ENCODE measurements at places on chromosomes 13 and 19.

DNA sequence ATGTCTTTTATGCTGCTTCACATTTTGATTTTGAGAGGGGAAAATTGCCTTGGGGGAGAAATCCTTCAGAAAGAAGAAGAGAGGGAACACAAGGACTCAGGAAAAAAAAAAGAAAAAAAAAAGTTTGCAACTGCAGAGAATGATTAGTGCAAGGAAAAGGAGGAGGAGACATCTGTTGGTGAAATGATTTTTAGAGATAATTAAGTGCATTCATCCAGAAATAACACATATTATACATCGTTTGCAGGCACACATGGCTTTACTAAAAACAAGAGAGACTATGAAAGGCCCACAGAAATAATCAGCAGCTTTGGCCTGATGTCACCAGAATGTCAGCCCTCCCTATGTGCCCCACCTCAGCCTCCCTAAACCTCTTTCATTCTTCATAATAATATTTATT lies 1058.2 kb downstream of the PCDH9 start:
- no peak for DNase-seq

DNA sequence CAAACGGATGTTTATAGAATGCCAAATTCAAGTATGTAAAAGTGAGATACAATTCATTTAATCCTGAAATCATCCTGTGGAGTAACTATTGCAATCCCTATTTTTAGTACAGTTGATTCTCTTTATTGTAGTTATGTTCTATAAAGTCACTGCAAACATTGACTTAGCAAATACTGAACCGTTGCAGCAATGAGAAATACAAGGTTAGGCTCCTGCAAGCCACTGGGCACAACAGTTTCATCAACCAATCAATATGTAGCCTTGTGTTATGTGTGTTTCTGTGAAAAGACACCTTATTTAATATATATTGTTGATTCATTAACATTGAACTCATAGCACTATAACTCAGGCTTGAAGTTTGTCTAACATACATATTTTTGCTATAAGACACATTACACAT lies 174.4 kb downstream of the DCT start:
- no peak for DNase-seq

DNA sequence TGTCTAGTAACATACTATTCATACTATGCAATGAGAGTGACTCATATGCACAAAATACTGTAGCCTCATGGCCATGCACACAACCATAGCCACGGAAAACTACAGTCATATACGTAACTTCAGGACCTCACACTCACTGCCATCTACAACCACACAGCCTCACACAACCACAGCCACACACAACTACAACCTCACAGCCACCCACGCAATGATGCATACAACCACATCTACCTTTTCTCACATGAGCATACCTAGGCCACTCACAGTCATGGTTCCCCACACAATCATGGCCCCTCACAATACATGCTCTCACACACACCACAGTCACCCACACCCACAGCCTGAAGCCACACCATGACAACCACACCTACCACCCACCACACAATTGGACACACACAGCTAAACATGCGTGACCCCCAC lies 8.7 kb upstream of the TNFSF14 start:
- DNase-seq, result no peak

GRCh38 chr13:113584870-113585671 lies 518 bp downstream of the TFDP1 start:
- DNase-seq, result no peak

GRCh38 chr19:34364830-34365462 lies at the start of gene GPI:
Gene GPI (plus strand): TSS chr19:34365196. CDS start chr19:34365267, 71 bp downstream.
- DNase-seq, result peak; percentile 61

DNA sequence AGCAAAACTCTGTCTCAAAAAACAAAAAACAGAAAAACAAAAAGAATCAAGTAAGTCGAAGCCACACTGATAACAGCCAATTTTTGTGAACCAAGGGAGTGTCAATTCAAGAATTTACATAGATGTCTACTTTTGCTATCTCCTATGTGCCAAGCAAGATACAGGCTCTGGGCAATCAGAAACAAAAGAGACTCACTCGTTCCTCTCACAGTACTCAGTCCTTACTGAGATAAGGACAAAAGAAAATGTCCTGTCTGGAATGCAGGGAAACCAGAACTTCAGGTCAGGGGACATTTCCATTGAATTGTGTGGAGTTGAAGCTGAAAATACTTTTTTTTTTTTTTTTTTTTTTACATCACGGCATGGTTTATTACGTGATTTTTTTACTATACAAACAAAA lies 53.0 kb downstream of the NLRP12 start:
- DNase-seq, result peak; percentile 54

DNA sequence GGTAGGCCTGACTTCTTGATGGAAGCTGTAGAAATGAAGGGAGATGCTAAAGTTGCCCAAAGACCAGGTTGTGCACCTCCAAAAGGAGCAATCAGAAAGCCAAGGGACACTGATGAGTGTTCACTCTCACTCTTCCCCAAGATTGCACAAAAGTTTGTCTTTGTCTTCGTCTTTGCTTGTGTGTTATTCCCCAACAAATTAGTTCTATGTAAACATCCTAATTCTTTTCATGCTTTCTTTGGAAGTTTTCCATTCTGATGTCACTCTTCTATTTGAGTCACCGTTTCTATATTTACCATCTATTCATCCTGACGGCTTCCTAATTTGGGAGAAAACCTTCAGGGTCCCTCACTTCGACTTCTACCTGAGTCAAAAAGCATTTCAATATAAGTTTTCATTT lies 3.7 kb upstream of the TMEM272 start:
- DNase-seq, result no peak

DNA sequence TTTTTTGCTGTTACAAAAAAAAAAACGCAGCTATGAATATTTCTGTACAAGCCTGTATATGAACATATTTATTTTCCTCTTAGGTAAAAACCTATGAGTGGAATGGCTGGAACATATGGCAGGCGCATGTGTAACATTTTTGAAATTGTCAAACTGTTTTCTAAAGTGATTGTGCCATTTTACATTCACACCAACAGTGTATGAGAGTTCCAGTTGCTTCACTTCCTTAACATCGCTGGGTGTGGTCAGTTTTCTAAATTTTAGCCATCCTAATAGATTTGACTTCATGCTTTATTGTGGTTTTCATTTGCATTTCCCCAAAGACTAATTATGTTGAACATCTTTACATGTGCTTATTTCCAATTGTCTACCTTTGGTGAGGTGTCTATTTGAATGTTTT lies 306.8 kb downstream of the KCNRG start:
- no peak for DNase-seq

- no peak for DNase-seq
Observed at GRCh38 chr19:8255426-8256125, 46.4 kb downstream of the CERS4 start.

DNA sequence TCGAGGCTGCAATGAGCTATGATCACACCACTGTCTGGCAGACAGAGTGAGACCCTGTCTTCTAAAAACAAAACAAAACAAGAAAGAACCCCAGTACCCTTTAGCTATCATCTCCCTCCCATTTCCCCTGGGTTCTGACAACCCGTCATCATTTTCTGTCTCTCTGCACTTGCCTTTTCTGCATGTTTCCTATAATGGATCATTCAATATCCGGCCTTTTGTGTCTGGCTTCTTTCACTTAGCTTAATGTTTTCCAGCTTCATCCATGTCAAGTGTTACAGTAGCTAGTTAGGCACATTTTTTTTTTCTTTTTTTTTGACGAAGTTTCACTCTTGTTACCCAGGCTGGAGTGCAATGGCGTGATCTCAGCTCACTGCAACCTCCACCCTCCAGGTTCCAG lies 16.5 kb downstream of the AP2S1 start:
- DNase-seq, result no peak

DNA sequence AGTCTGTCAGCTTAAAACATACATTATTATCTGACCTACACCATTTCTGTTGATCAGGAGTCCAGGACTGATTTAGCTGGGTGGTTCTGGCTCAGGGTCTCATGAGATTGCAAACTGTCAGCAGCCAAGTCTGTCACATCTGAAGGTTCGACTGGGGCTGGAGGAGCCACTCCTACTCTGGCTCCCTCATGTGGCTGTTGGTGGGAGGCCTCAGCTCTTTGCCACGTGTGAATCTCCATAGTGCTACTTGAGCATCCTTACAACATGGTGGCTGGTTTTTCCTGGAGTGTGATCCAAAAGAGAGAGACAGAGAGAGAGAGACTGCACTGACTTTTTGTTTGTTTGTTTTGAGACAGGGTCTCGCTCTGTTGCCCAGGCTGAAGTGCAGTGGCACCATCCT lies 63.6 kb upstream of the NFIC start:
- no peak for DNase-seq

GRCh38 chr19:29386970-29387369 lies 138.8 kb upstream of the VSTM2B start:
- no peak for DNase-seq

DNA sequence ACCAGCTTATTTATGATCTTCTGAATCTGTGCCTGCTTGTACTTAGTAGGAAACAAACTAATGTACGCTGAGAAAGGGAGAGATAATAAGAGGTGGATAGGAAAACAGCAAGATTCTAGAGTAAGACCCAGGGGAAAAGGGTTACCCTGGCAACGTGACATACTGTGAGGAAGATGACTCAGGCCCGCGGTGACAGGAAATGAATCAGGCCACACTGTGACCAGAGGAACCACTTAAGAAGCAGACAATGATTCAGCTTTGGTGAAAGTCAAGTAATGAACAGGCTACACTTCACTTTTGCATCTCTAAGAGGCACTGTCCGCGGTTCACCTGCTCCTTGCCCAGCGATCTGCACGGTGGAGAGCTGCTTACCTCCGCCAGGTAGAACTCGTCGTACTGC lies 158.2 kb downstream of the NALCN start:
- DNase-seq, result no peak

- no peak for DNase-seq
Observed at GRCh38 chr19:16585808-16586476, 13.7 kb upstream of the SLC35E1 start.

GRCh38 chr13:41563341-41563983 lies 106.1 kb downstream of the RGCC start:
- no peak for DNase-seq

All from umbilical cord (tissue), 2 donors.